Stimulated activated CD8-positive, alpha-beta memory T cell treated with anti-CD3 and anti-CD28 coated beads, Interleukin-2, amount 100 ng/mL, for 1 hour (primary cell): ENCODE measurements at places on chromosomes 12 and 14.

DNA sequence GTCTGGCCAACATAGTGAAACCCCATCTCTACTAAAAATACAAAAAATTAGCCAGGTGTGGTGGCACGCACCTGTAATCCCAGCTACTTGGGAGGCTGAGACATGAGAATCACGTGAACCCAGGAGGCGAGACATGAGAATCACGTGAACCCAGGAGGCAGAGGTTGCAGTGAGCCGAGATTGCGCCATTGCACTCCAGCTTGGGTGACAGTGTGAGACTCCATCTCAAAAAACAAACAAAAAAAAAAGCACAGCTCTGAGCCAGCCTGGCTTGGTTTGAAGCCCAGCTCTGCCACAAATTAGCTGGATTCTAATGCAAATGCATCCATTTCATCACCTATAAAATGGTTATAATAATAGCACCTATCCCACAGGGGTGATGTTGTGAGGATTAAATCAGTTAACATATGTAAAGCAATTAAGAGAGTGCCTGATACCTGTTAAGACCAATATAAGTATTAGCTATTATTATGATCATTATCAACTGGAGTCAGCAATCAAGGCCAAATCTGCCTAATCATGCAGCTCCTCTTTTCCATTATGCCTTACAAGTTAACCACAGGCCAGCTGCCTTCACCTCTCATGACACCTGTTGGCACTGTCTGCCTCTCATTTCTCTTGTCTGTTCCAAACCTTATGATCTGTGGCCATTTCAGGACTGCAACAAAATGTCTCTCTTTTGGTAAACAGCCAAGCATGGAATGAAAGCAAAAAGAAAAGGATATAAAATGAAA, 2.1 kb downstream of the GNPTAB start:
- DNase-seq: no peak

DNA sequence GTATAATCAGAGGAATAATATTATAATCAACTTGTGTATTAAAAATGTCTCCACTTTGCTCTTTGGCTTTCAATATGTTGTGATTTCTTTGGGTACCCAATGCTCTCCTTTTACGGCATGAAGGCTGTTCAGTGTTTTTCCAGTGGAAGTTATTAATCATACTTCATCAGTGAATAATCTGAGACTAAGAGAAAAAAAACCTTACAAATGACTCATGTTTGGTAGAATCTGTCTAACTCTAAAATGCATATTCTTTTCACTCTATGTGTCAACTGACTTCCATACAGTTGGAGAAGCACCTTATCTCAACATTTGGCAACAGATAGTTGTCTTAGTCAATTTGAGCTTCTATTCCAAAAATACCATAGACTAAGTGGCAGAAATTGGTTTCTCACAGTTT, 82.2 kb downstream of the PTPRO start:
- DNase-seq: no peak

GRCh38 chr14:64646103-64646502, 58.1 kb upstream of the PLEKHG3 start:
- no peak for DNase-seq

GRCh38 chr12:91037276-91037675, 20.5 kb downstream of the KERA start:
- no peak for DNase-seq
